Psoas muscle (tissue), 8 donors: ENCODE measurements at places on chromosomes 7 and 10. TPM values are rescaled to one million over a fixed set of nuclear protein-coding genes. Genes with fewer than 3 reads are reported as not detected.

PNLIPRP1 gene
- 0.34 TPM for polyA plus RNA-seq

GRCh38 chr7:134814730-134815364 is 35.4 kb downstream of the CALD1 start:
- DNase-seq: peak; percentile 25

DNA sequence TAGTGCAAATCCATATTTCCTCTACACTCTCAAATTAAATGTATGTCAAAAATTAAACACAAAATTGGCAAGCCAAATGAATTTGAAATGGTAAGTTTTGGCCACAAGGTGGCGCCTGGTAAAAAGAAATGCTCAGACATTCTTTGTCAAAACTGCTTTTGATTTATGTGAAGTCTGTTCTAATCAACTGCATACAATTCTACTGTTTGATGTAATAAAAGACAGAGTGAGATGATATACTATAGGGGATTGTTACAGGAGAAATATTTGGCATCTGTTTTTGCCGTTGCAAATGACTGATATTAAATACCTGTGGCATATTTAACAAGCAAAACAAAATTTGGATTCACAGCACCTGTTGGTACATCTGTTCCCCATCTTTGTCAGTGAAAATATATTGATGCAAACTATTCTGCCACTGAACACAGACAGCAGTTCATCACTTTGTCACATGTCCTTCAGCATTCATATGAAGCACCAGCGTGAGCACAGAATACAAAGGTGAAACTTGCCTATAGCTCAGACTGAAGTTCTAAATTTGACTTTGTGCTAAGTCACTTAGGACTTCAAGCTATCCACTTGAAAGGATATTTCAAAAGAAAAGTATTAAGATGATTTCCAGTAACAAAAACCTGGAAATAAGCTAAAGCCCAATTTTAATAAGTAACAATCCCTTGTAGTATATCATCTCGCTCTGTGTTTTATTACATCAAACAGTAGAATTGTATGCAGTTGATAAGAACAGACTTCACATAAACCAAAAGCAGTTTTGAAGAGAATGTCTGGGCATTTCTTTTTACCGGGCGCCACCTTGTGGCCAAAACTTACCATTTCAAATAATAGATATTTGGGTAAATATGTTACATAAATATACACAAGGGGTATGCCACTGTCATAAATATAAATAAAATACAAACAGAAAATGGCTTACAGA is 10.2 kb upstream of the CH25H start:
- DNase-seq: peak; percentile 32

- DNase-seq: no peak
Observed at GRCh38 chr7:158050978-158051651, 536.5 kb downstream of the PTPRN2 start.

GIMAP1 gene
- 3.5 TPM for polyA plus RNA-seq

GRCh38 chr10:103469201-103469600 is 9.8 kb downstream of the CALHM3 start:
- DNase-seq: peak; percentile 19

DNA sequence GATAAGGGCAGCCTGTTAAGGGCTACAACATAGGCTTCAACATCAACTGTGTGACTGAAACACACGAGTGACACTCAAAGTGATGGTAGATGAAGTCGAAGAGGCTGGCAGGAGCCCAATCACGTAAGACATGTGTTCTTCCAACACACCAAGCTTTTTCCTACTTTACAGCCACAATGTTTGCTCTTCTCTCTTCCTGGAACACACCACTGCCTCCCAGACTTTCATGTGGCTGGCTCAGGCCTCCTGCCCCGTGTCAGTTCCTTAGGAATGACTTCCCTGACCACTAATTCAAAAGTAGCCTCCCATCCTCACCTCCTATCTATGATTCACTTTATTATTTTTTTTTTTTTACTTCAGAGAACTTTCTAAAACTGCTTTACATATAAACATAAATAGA is 209.2 kb downstream of the GPAM start:
- DNase-seq: no peak

GRCh38 chr10:132385721-132386418 is 11.1 kb upstream of the PWWP2B start:
- peak; percentile 12 for DNase-seq

DGKI gene
- polyA plus RNA-seq: 0.04 TPM

- DNase-seq: no peak
Observed at GRCh38 chr7:17672783-17673182, 267.5 kb downstream of the SNX13 start.

DNA sequence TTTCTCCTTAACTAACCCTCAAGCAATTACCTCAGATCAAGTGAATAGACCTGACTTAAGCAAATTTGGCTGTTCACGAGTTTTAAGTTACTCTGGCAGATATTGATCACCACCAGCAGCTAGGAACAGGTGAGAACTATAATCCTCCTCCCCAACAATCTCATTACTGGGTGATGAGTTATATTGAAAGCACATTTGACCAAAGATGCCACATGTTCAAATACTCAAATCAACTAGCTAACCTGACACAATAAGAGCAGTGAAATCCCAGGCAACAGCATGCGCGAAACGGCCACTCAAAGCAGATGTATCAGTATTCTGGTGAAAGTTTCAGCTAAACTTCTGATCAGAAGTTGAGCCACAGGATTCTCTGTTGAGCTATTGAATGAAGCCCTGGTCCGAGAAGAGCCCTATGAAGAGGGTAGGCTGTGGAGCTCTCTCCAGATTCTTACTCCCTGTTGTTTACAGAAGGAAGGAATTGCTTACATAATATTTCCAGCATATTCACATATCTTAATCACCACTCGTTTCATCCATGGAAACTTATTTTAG is 52.6 kb downstream of the CAV1 start:
- DNase-seq: no peak
